Effector memory CD8-positive, alpha-beta T cell (primary cell): ENCODE measurements at places on chromosomes 16 and 17.

DNA sequence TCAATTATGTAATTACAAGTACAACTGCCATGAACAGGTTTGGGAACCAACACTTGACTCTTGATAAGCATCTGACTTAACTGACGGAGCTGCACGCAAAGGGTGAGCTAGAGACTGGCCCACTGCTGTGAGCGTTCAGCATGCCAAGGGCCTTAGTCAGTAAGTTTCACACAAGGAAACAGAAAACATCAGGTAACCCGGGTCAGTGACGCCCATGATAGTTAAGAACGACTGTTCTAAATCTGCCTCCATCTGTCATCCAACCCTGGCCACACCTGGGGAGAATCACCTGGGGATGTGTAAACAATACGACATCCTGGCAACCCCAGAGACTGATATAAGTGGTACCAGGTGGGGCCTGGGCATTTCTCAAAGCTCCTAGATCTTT lies 12.3 kb downstream of the SMIM5 start:
- no peak for DNase-seq

GRCh38 chr16:14399378-14400284 lies 230.4 kb downstream of the PARN start:
- DNase-seq: no peak

DNA sequence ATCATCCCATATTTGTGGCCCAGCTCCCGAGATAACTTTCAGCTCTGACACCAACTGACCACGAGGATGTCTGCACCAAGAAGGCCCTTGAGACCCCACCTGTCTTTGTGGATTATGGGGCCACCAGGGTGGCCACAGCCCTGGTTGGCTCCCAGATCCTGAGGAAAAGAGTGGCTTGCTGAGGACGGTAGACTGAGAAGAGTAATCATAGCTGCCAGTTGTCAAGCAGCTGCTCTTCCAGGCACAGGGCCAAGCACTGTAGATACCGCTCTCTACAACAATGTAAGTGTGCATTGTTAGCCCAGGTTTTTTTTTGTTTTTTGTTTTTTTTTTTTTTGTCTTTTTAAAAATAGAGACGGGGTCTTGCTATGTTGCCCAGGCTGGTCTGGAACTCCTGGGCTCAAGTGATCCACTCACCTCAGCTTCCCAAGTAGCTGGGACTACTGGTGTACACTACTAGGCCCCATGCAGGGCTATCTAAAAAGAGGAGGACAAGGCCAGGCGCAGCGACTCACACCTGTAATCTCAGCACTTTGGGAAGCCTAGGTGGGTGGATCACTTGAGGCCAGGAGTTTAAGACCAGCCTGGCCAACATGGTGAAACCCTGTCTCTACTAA lies 9.6 kb downstream of the ZNF205 start:
- no peak for DNase-seq

- no peak for DNase-seq
Measured at GRCh38 chr17:75976175-75976848, 2.7 kb downstream of the ACOX1 start.

- DNase-seq: no peak
Measured at GRCh38 chr17:62614142-62614541, 13.3 kb upstream of the MRC2 start.

- DNase-seq: no peak
Measured at GRCh38 chr16:65665586-65665985, 543.7 kb upstream of the CDH11 start.
